CD8-positive, alpha-beta T cell (primary cell): ENCODE measurements at places on chromosomes 7 and 10. TPM values are rescaled to one million over a fixed set of nuclear protein-coding genes. Genes with fewer than 3 reads are reported as not detected.

Gene FAM221A
- 2.4 TPM for total RNA-seq

Gene TNS3
- 0.33 TPM for total RNA-seq

Gene NKX6-2
- not detected for total RNA-seq

Gene SLC18A3
- total RNA-seq, result not detected

Gene UCN3
- not detected for total RNA-seq

Gene NOC3L
- total RNA-seq, result 7.4 TPM

Gene TIMM23B
- 32.5 TPM for total RNA-seq

Gene HABP2
- total RNA-seq, result not detected

Gene PDK4
- not detected for total RNA-seq

DNA sequence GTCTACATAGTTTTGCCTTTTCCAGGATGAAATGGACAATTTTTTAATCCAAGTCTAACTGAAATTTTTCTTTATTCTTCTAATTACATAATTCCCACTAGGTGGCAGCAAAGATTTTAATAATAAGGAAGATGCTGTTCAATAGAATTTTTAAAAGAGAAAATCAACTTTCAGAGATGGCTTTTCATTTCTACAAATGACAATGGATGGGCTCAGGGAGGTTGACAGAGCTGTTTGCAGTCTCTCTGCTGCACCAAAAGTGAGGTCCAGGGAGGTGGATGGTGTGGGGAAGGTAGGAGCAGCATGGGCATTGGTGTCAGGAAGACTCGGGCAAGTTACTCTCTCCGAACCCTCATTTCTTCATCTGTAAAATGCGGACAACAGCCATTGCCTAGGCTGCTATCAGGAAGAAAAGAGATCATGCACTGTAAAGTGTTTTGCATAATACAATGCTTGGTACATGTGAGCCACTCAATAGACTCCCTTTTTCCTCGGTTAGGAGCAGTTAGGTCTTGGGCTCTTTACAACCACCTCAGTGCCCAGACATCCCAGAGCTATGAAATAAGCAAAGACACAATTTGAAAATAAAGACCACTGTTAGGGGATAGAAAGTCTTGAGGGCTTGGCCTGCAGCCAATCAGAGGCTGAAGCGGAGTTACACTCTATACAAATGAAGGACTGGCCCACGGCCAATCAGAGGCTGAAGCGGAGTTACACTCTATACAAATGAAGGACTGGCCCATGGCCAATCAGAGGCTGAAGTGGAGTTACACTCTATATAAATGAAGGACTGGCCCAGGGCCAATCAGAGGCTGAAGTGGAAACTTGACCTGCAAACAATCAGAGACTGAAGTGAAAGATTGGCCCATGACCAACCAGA lies 107.1 kb downstream of the ABLIM1 start:
- no peak for DNase-seq

DNA sequence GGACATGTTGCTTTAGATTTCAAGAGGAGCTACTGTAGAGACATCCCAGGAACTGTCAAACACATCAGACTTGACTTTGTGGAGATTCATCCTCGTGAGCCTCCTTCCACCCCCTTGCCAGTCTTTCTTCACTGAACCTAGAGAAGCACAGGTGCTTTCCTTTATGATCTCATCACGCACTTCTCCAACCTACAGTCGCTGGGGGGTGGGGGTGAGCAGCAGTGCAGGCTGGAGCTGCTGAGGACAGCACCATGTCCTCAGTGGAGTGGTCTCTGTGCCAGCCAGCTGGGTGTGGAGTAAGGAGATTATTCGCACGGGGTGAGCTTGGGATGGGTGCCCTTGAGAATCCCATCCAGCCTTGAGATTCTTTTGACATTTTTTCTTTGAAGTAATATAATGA lies 88.1 kb downstream of the VOPP1 start:
- DNase-seq, result no peak

GRCh38 chr7:149147752-149148653 lies 750 bp downstream of the ZNF398 start:
- DNase-seq, result peak; percentile 66

DNA sequence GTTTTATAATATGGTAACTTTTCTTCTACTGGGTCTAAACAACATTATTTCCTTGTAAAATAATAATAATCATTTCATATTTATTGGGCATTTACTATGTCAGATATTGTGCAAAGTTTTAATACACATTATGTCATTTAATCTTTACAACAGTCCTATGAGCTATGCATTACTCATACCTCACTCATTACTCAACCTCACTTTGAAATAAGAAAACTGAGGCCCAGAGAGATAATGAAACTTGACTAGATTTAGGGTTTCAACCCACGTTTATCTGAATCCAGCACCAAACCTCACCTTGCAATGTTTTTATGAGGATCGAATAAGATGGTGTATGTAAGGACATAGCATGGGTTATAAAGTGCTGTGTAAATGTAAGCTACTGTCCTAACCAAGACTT lies 153.2 kb upstream of the SLC13A1 start:
- no peak for DNase-seq

- no peak for DNase-seq
These were observed 27.4 kb upstream of the LOXL4 start for GRCh38 chr10:98295401-98295811.

- DNase-seq, result peak; percentile 23
These were observed 4.9 kb upstream of the HOXA10 start for GRCh38 chr7:27179030-27179429.

DNA sequence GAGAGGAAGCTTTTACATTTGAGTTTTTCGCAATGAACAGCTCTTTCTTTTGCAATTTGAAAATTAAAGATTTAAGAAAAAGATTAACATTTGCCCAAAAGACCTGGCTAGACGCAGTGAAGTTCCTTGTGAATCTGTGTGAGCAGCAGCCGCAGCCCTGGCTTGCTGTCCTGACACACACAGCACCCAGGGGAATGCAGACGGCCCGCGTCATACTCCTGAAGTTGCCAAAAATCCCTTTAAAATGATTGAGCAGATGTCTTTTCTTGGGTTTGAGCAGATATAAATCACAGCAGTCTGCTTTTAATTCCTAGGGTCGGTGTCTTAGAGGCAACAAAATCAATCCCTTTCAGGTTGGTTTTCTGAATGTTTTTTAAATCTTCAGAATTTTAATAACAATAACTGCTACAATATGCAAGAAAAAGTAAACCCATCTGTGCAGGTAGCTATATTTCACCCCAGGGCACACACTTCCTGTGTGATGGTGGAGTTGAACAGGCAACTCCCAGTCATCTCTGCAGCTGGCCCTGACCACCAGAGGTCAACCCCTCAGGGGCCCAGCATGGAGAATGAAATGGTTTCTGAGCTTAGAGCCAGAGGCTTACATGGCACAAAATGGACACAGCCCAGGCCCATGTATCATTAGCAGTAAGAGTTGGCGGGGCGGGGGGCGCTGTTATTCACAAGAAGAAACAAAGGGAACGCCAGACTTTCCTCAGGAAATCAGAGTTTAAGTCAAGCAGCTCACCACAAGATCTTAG lies 32.2 kb upstream of the TRIL start:
- no peak for DNase-seq

- no peak for DNase-seq
These were observed 301.7 kb downstream of the DGKB start for GRCh38 chr7:14600766-14601367.

DNA sequence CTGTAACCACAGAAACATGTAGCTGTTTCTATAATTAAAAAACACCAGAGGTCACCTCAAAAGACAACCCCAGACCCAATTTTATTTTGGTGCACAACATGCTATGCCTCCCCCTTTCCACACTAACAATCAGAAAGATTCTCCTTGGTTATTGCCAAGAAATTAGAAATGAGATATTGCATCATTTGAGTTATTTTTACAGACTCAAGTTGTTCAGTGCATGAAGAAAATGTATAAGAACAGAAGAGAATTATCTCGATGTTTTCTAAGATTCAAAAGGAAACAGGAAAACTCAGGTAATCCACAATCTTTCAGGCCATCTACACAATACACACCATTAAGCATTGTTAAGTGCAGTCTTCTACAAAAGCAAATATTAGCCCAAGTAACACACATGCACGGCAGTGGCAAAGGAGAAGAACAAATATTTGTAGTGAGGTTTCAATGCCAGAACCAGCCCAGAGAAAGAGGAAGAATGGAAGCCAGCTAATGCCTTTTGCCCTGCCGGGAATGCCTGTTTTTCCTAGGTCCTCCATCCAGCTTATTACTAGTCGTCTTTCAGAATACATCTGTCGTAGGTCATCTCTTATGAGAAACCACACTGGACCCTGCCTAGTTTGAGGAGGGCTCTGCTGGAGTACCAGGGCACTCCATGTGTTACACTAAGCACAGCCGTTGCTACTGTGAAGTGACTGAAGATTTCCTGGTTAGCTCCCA lies 67.6 kb upstream of the C1GALT1 start:
- DNase-seq, result no peak

DNA sequence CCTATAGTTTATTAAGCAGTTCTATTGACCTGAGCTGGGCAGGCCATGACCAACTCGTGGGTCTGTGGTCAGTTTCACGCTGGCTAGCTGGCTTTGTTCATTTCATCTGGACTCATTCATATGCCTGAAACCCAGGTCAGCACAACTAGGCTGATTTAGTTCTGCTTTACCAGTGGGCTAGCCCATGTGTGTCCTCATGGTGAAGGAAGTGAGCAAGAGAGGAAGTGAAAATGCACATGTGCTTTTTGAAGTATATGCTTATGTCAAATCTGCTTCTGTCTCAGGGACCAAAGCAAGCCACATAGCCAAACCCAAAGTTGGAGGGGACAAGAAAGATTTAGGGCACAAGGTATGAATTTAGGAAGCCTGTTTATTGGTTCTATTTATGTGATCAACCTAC lies 154.5 kb downstream of the RNF133 start:
- DNase-seq, result no peak

DNA sequence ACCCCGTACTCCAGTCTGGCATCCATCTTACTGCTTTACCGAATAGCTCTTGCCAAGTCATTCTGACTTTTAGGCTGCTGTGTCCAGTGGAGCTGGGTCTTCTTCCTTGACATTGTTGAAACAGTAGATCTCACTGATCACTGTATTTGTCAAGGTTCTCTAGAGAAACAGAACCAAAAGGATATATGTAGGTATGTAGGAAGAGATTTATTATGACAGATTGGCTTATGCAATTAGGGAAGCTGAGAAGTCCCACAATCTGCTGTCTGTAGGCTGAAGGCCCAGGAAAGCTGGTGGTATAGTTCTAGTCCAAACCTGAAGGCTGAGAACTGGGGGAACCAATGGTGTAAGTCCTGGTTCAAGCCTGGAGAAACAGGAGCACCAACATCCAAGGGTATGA lies 12.1 kb upstream of the PRRT4 start:
- no peak for DNase-seq

- peak; percentile 66 for DNase-seq
These were observed 256.8 kb downstream of the ELFN1 start for GRCh38 chr7:1926908-1927306.

DNA sequence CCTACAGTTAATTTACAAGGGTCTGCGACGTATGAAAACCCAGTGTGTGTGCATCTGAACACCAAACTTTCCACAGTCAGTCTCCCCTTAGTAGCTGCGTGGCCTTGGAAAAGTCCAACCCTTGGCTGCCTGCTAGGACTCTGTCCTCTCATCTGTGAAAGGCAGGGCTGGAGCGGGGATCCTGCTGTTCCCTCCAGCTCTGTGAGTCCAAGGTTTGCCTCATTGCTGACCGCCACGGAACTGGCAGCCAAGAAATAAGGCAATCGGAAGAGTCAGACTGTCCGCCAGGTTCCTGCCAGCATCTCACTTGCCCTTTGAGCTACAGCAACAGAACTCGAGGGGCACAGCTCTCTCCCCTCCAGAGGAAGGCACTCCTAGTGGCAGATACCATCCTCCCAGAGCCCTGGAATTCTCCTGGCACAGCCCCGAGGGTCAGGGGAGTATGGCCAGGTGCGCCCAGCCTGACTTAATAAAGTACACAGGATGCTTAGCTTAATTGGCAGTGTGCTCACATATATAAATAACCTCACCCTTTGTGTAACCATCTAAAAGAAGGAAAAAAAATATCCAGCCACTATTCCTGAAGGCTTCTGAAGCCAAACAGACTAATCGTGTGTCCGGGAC lies 530.1 kb upstream of the FOXK1 start:
- no peak for DNase-seq

DNA sequence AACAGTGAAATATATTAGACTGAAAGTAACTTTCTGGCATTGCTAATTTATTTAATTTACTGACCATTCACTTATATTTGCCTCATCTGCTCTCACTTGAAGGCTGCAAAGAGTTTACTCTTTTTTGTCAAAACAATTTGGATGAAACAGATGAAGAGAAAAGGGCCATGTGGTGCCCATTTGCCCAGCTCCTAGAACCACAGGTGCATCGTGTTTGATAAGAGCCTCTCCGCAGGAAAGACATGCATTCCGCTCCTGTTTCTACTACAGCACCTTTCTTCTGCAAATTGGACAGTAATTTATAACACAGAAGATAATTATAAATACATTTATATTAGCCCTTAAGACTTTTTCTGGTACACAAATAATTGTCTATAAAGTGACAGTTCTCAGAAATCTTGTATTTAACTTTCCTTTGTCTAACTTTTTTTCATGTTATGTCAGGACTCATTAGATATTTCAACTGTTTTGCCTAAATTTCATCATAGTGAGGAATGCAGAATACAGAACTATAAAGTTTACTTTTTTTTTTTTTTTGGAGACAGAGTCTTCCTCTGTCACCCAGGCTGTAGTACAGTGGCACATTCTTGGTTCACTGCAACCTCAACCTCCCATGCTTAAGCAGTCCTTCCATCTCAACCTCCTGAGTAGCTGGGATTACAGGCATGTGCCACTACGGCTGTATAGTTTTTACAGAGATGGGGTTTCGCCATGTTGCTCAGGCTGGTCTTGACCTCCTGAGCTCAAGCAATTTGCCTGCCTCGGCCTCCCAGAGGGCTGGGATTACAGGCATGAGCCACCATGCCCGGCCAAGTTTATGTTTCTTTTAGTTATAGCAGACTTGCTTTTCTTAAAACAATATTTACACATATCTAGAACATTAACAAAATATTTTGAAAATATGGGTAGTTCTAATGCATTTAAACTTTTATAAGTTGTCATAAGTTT lies 869 bp downstream of the LAMB4 start:
- DNase-seq, result no peak

GRCh38 chr10:62426086-62426485 lies 51.9 kb downstream of the ZNF365 start:
- DNase-seq, result no peak
